ENCODE measurements at places on chromosomes 6 and 20.

DNA sequence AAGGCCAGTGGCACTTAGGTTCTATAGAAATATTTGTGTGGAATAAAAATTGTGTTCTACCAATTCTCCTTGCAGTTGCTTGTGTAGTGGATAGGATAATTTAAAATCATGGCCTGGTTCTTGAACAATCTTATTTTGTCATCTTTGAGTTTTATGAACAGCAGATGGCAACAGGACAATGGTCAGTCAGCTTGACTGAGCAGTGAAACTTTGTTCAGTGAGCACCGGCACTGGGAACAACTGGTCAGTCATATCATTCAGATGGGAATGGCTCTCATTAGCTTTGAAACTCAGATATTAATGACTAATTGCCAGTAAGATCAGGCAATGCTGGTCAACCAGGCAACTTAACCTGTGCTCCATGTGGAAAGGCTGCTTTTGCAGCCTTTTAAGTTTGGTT, 129.2 kb downstream of the BCKDHB start:
- no peak for DNase-seq

DNA sequence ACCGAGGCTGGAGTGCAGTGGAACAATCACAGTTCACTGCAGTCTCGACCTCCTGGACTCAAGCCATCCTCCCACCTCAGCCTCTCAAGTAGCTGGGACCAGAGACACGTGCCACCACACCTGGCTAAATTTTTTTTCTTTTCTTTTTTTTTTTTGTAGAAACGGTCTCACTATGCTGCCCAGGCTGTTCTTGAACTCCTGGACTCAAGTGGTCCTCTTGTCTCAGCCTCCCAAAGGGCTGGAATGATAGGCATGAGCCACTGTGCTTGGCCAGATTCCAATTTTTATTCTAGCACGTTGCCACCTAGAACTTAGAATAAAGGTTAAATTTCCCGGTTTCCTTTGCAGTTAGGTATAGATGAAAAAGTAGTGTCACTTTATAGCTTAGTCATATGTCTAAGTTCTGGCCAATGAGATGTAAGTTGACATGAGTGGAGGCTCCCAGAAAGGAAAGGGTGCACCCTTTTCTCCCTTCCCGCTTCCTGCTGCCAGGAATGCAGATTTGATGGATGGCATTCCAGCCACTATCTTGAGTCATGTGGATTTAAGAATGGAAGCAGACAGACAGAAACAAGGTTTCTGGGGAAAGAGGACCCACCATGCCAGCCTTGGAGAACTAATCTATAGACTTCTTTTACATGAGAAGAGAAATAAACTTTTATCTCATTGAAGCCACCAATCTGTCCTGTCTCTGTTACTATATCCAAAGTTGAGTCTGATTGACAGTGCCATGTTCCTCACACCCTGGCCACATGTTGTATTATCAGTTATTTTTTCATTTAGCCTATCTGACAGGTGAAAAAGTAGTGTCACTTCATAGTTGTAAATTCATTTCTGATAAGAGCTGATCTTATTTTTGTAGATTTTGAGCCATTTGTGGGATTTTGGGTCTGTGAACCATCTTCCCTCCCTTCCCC, 60.6 kb upstream of the NCOA3 start:
- DNase-seq: peak; percentile 67

DNA sequence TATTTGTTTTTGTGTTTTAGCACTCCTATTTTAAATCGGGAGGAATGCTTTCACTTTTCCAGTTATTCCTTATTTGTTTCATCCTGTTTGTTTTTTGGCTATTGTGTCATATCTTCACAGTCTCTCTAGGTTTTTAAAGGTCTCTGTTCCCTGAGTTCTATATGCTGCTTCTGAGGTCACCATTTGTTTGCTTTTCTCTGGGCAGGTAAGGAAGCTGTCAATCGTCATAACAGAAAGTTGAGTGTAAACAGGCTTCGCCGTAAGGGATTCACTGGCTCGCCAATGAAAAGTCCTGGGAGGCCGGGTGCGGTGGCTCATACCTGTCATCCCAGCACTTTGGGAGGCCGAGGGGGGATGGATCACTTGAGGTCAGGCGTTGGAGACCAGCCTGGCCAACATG, 48.7 kb upstream of the RPS6KA2 start:
- DNase-seq: no peak

DNA sequence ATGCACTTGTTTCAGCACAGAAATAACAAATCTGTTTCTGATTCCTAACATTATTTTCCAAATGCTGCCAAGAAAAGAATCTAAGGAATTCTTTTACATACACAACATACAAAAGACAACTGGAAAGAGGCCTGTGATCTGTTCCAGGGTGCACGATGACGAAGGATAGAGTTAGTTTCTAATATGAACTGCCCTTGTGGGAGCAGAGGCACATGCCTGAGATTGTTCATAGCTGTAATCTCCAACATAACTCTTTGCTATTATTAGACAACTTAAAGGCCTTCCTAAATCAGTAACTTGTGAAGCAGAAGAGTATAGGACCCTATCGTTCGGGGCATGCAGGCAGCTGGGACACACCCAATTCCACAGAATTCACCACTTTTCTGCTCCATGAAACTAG, 41.2 kb upstream of the NHSL1 start:
- DNase-seq: peak; percentile 64

- DNase-seq: no peak
These were observed 27.1 kb downstream of the PLAGL1 start for GRCh38 chr6:143980921-143981320.

- no peak for DNase-seq
These were observed 41.2 kb upstream of the ASIP start for GRCh38 chr20:34200023-34200422.

- no peak for DNase-seq
These were observed 13.5 kb downstream of the EBF4 start for GRCh38 chr20:2705931-2706645.

DNA sequence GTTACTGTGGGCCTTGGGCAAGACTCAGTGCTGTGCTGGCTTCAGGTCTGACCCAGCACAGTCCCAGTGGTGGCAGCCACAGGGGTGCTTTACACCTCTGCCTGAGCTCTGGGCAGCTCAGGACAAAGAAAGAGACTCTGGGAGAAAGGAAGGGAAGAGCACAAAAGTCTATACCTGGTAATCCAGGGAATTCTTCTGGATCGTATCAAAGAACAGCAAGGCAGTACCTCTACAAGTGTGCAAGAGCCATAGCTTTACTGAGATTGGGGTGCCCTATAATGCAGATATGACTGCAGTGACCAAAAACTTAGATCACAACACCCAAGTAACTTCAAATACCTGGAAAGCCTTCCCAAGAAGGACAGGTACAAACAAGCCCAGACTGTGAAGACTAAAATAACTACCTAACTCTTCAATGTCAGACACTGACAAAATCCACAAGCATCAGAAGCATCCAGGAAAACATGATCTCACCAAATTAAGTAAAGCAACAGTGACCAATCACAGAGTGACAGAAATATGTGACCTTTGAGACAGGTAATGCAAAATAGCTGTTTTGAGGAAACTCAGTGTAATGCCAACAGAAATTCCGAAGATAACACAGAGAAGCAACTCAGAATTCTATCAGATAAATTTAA, 47.9 kb upstream of the LIN28B start:
- no peak for DNase-seq
